Stromal cell of bone marrow (primary cell): ENCODE measurements at places on chromosomes 4 and X.

- no peak for DNase-seq
These were observed 511.4 kb upstream of the DIPK2B start for GRCh38 chrX:45712067-45712466.

GRCh38 chr4:110309675-110310074, 111.3 kb upstream of the ELOVL6 start:
- DNase-seq = no peak

- DNase-seq = no peak
These were observed 555 bp upstream of the GCNA start for GRCh38 chrX:71577682-71578081.

GRCh38 chr4:183393446-183393845, 51.0 kb upstream of the CDKN2AIP start:
- no peak for DNase-seq

DNA sequence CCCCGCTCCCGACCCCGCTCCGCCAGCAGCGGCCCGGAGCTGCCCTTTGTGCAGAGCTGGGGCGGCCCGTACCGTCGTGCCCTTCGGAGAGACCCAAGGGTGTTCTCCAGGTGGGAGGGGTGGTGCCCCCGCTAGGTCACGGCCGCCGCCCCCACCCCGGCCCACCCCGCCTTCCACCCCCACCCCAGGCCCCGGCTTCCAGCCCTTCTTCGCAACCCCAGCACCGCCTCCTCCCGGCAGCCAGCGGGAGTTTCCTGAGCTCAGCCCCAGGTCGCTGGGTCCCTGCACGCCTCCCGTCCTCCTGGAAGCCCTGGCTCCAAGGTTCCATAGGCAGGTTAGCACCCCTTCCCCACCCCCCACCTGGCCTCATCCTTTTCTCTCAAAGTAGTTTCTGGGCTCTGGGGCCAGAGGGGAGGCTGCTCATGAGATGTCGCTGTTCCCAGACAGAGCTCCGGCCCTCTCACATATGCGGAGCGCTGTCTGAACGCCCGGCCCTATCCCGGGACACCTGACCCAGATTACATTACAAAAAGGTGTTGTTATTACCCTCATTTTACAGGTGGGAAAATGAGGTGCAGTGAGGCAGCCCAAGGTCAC, 25.2 kb upstream of the FGFR3 start:
- peak; percentile 4 for DNase-seq

- DNase-seq = no peak
These were observed 6.8 kb upstream of the MAP9 start for GRCh38 chr4:155383541-155383940.

DNA sequence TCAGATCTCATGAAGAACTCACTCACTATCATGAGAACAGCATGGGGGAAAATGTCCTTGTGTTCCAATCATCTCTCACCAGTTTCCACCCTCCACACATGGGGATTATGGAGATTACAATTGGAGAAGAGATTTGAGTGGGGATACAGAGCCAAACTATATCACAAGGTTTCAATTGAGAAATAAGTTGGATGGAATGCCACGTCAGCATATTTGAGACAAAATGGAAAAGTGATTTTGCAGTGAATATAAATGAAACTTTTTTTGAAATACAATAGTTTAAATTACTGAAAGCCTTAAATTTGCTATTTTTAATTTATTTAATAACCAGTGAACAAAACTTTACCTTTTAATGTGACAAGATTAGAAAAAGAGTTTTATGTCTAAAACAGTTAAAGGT, 494.1 kb downstream of the PRR32 start:
- no peak for DNase-seq
